ENCODE measurements at places on chromosomes 3 and 15. TPM values are rescaled to one million over a fixed set of nuclear protein-coding genes. Genes with fewer than 3 reads are reported as not detected.

DNA sequence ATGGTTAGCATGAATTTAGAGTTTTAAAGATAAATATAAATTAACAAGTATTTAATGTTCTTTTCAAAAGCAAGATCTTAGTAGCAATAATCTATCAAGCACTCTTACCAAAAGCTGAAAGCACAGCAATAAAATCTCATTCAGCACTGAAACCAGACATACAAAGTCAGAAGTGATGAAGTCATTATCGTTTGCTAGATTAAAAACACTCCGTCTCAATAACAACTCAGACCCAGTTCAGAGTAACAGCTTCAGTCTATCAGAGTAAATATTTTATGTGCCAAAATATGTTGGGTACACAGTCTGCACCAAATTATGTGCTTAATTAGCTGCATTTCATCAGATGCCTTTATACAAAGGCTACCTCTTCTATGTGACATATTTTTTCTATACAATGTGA, 41.6 kb downstream of the CPA3 start:
- no peak for DNase-seq

DNA sequence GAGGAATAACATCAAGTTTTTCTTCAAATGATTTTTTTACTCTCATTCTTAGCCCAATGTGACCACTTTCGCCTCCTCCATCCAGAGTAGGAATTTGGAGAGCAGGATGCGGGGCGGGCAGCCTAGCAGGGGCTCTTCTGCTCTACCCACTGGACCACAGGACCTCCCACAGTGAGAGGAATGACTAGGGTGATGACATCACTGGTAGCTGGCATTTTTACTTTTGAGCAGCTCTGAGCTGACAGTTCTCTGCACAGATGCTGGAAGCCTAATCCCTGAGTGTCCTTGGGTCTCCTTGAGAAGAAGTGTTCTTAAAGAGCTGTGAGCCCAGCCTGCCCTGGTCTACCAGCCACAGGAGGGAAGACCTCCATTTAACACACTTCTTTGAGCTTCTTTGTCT, 1.4 kb upstream of the HCN4 start:
- DNase-seq = no peak

DNA sequence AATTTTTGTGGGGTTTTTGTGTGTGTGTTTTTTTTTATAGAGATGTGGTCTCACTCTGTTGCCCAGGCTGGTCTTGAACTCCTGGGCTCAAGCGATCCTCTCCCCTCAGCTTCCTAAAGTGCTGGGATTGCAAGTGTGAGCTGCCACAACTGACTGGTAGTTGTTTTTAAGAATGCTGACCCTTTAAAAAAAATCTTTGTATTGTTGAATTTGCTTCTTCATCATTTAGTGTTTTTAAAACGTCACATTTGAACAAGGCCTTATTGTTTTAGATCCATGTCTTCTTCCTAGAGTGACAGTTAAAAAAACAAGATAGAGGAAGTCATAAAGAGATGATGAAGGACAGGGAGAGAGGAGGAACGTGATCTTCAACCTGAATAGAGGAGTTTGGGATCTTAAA, 24.1 kb downstream of the GJD2 start:
- no peak for DNase-seq

GRCh38 chr15:32834156-32834555, 116.4 kb downstream of the GREM1 start:
- no peak for DNase-seq

GRCh38 chr3:25007974-25008658, 419.9 kb upstream of the RARB start:
- peak; percentile 4 for DNase-seq

GRCh38 chr15:51752888-51753287, 1.5 kb downstream of the TMOD2 start:
- DNase-seq = no peak

- no peak for DNase-seq
These were observed 957.8 kb downstream of the ROBO1 start for GRCh38 chr3:78809966-78810365.

DNA sequence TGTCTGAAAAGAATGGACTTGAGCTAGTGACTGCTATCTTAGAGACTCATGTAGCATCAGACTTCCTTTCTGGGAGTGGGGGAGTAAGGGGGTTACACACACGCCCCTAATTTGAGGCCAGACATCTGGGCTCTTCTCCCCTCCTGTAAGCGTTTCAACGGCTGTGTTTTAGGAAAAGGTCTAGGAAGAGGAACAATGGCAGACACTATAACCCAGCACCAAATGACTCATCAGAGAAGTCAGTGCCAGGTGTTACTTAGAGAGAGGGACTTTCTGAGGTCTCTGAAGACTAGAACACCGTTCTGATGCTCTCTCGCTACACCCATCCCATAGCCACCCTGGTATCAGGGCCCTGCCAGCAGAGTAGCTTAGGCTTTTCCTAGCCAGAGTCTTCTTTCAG, 65.5 kb downstream of the SSUH2 start:
- no peak for DNase-seq

- no peak for DNase-seq
These were observed 13.5 kb upstream of the FAM3D start for GRCh38 chr3:58679974-58680666.

GRCh38 chr15:60299452-60300047, 98.2 kb downstream of the ANXA2 start:
- no peak for DNase-seq

DNA sequence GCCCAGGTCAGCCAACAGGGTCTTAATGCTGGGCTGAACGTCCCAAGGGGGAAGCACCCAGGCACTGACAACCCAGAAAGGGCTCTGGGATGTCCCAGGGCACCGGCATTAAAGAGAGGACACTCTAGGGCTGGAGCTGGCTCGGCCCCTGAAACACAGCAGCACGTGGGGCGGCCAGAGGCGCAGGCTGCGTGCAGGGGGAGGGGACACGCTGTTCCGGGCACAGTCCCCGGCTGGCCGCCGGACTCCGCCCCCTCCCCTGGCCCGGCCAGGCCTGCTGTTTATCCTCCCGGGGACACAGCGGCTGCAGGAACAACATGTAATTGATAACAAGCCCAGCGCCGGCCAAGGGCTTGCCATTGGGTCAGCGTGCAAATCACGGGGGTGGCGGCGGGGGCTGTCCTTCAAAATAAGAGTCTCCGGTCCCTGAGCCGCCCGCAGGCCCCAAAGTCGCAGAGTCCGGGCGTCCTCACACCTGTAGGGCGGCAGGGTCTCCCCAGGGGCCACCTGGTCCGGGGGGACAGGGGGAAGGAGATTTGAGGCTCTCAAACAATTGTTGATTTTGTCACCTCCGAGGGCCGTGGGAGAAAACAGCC, 1.3 kb downstream of the KLF15 start:
- DNase-seq = peak; percentile 90

- no peak for DNase-seq
These were observed 15.7 kb downstream of the PLEKHO2 start for GRCh38 chr15:64857421-64857820.

DNA sequence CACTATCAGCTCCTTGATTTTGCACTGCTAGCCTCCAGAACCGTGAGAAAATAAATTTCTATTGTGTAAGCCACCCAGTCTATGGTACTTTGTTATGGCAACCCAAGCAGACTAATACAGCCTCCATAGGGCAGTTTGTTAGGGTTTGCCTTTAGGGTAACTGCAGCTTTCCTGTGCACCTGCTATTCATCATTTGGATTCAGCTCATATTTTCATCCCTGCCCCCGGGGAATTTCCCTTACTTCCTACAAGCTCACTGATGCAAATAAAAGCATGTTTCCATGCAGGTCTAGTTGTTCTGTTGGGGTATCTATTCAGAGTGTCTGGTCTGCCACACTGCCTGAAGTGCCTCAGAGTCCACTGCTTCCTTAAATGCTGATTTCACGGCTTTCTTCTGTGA, 48.6 kb upstream of the ATOSA start:
- peak; percentile 61 for DNase-seq

DNA sequence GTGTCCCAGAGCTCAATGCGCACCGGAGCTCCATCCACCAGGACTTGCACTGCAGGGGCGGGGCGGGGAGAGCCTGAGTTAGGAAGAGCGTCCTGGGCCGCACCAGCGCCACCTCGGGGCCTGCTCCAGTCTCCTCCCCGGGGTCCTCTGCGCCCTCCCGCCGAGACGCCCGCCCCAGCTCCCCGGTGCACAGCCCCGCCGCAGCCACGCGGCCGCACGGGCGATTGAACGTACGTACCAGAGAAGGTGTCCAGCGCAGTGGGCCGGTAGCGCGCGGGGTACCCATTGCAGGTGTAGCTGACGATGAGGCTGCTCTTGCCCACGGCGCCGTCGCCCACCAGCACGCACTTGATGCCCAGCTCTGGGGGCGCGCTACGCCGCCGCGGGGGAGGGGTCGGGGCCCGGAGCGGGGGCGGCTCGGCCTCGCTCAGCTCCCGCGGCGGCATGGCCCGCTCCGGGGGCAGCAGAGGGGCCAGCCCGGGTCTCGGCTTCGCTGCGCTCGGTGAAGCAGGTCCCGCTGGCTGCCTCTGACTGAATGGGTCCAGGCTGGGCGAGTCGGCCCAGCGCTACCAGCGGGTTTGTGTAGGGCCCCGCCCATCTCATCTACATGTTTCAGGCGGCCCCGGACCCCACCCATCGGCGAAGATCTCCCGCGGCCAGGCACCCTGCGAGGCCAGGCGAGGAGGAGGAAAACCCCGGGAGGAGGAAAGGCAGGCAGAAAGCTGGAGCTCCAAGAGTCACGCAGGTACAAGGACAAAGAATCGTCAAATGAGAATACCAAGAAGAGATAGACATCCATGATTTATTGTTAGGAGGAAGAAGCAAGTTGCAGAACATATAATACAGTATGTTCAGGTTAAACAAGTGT, at the start of gene RHOV:
Gene RHOV (minus strand): TSS at position 541 of the 868 bp plus-strand sequence. CDS start 95 bp downstream, at position 446.
- DNase-seq = peak; percentile 43

GRCh38 chr3:180680097-180680430, 775 bp upstream of the CCDC39 start:
- peak; percentile 66 for DNase-seq

GRCh38 chr3:67719333-67719732, 64.9 kb upstream of the SUCLG2 start:
- peak; percentile 55 for DNase-seq

GRCh38 chr15:70509282-70509662, 254.1 kb downstream of the UACA start:
- DNase-seq = no peak

DNA sequence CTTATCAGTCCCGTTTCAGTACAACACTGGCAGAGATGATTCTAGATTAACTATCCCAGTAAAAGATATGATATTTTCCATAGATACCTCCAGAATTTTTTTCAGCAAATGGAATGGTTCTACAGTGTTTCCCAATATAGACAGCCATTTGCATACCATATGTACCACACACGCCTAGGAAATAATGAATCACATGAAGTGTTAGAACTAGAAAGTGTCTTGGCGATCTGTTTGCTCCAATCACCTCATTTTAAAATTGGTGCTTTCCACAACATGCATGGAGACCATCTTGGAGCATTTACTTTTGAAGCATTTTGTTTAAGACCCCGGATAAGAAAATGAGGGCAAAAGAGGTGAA, 2.0 kb downstream of the C2CD4A start:
- DNase-seq = no peak

DNA sequence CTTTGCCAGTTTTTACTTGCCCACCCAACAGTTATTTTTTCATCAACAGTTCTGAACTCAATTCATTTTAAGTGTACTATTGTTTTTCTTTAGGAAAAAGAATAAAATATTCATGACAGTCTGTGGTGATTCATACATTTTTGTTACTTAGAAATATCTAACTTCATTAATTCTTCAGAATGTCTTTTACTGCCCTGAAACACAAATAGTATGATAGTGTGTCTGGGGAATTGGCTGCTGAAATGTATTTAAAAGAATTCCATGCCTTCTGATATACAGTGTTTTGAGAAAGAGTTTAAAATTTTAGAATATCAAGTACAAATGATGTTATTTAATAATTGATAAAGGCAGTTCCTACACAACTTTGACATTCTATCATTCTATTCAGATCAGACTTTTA, 854.1 kb downstream of the NAALADL2 start:
- DNase-seq = no peak

DNA sequence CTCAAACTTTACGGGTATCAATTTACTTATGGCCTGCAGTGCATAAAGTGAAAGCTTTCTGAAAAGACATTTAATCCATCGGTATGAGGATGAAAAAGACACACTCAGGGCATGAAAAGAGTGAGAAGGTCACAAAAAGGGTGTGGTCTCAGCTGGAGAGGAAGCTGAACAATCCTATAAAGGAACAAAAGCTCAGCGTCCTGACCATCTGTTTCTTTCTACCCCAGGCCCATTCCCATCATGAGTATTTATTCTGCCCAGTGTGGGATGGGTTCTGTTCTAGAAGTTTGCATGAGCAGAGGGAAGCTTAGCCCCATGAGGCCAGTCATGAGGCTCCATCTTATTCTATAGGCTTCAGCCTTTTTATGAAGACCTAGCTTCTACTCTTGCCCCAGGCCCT, 144.6 kb downstream of the LPP start:
- DNase-seq = peak; percentile 19

GRCh38 chr15:39153058-39153714, 427.7 kb upstream of the THBS1 start:
- no peak for DNase-seq

DNA sequence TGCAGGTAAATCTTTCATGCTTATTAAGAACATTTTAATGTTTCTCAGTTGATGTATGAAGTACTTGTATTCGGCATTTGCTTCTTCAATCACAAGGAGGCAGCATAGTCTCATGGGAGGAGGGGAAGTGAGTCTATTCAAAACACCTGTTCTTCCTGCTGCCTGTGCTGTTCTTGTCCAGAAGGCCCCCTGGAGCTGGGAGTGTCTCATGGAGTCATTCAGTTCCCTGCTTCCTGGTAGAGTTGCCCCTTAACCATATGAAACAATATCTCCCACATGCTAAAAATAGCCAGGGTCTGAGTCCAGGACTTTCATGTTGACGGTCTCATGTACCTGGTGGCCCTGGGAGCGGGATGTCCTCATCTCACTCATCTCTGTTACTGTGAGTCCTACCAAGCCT, 15.5 kb upstream of the PPP1R2 start:
- DNase-seq = peak; percentile 30

DNA sequence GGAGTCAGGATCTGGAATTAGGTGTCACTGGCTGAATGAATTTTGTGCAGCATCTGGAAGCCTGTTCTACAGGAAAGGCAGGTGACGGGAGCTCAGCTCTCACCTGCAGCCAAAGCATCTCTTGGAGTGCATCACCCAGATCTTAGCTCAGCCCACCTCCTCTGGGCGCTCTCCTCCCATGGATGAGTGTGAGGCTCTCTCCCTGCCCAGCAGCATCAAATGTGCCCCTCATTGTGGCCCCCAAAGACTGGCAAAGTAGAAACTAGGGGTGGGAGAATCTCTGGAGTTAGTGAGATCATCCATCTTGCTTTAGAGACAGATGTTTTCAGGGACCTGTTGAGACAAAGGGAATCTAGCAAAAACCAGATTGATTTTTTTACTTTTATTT, 68.7 kb downstream of the SENP2 start:
- DNase-seq = no peak

- DNase-seq = no peak
These were observed 413.9 kb upstream of the C2CD4B start for GRCh38 chr15:62578960-62579359.

- no peak for DNase-seq
These were observed 24.0 kb downstream of the ZNF148 start for GRCh38 chr3:125351152-125351551.

Gene RAB11A
- total RNA-seq = 250 TPM

Gene BFSP2
- not detected for total RNA-seq

Gene TTBK2
- 16.9 TPM for total RNA-seq

Gene SPATA12
- total RNA-seq = 0.14 TPM

Gene TICRR
- total RNA-seq = 20.5 TPM

Gene CP
- total RNA-seq = not detected

Gene IMPG2
- total RNA-seq = 0.76 TPM

Gene CCR9
- total RNA-seq = not detected

Gene CCDC39
- not detected for total RNA-seq

Gene CLDN1
- total RNA-seq = 0.27 TPM

Gene GOLGA8T
- total RNA-seq = not detected

Gene ANKUB1
- total RNA-seq = not detected

Gene SLC9C1
- 0.09 TPM for total RNA-seq

Gene EFCC1
- 0.73 TPM for total RNA-seq

Gene CPNE4
- total RNA-seq = not detected

Gene CCR2
- total RNA-seq = not detected

All from endothelial cell of umbilical vein (primary cell).